ENCODE measurements at places on chromosomes 7 and 10. TPM values are rescaled to one million over a fixed set of nuclear protein-coding genes. Genes with fewer than 3 reads are reported as not detected.

DNA sequence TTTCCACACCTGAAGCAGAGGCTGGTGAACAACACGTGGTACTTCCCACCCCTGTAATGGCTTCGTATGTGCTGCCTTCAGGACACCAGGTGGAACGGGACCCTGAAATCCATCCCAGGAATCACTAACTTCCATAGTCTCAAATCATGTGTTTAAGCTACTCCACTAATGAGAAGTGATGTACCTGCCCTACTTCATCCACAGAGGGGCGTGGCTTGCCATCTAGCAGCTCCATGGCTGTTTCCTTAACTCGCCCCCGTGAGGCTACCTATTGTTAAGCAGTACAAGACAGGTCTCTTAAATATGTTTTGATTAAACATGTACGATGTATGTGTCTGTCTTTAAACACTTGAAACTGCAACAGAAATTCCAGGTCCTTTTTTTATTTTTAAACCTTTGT is 31.8 kb downstream of the ARL3 start:
- no peaks in the 10 kb centered on the region for H3K4me1 ChIP-seq
- H3K27me3 ChIP-seq, result no peaks in the 10 kb centered on the region
- no peak overlapping the region for H3K27ac ChIP-seq
- peaks cover 5% of the 10 kb centered on the region for H3K36me3 ChIP-seq
- DNase-seq, result no peak

DNA sequence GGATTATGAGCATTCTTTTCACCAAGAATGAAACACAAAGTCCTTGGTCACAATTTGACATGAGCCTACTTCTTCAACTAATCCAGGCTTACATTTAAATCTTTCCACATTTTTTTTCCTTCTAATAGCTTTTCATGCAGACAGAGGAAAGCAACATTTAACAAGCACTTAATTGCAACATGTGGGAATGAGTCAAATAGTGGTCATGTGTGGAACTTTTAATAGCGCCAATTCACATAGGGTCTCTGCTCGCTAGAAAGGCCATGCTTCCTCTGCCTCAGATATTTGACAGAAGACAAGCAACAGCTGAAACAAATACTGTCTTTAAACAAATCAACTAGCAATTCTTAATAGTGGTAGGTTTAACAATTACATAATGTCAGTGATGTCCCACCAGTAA is 285.9 kb upstream of the ETV1 start:
- no peak overlapping the region for H3K27ac ChIP-seq
- H3K27me3 ChIP-seq, result no peaks in the 10 kb centered on the region
- H3K4me3 ChIP-seq, result no peak overlapping the region
- no peaks in the 10 kb centered on the region for H3K4me1 ChIP-seq
- no peak for DNase-seq
- no peaks in the 10 kb centered on the region for H3K36me3 ChIP-seq

- no peak overlapping the region for H3K4me3 ChIP-seq
- H3K27me3 ChIP-seq, result peaks cover 59% of the 10 kb centered on the region
- H3K36me3 ChIP-seq, result no peaks in the 10 kb centered on the region
Observed at GRCh38 chr7:78490524-78490923, 692.0 kb downstream of the PHTF2 start.

DNA sequence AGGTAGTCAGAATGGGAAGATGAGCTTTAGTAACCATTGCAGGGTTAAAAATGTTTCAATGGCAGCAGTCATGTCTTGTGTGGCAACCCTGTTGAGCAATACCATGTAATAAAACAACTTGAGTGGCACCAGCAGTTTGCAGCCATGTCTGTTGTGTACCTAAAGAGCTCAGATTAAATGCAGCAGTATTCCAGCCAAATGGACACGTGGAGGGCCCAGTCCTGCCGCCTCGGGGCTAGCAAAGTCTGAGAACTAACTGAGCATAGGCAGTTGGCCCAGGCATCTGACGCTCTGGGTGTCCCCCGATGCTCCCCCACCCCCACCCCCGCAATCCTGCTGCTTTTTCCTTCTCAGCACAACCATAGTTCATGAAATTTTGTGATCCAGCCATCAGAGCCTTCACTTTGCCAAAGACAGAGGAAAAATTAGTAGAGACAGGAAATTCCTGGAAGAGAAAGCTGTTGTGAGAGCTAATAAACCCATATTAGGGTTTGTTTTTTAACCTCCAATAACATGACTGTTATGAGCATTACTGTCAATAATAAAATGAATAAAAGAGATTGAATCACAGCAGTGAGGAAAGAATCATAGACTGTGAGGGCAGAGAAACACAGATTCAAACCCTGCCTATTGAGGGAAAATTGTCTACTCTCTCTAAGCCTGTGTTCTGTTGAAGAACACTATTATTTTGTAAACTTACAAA is 220.6 kb upstream of the RHOBTB1 start:
- no peaks in the 10 kb centered on the region for H3K4me1 ChIP-seq
- DNase-seq, result no peak
- H3K27ac ChIP-seq, result no peak overlapping the region
- H3K36me3 ChIP-seq, result no peaks in the 10 kb centered on the region

DNA sequence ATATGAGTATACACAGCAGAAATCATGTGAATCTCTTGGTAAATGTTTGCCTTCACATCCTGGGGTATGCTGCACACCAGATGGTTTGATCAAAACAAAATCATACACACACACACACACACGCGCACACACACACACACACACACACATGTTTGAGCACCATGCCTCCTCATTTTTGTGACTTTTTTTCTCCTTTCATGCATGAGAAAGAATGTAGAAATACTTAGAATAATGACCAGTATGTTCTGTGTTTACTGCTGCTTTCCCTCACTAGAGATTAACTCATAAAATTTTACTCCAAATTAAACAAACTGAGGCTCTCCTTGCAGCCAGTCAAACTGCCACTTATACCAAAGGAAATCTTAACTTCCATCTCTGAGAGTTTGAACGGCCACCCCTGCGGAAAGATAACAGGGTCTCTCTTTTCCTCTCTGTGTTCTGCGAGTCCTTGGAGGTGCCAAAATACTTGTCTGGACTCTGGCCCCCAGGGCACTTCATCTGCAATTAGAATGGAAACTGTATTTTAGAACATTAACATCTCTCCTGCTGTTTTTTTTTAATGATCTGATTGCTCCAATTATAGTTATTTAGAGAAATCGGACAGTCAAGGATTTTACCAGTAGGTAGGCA is 320.8 kb upstream of the NFE2L3 start:
- H3K27ac ChIP-seq, result no peak overlapping the region
- H3K4me1 ChIP-seq, result no peaks in the 10 kb centered on the region
- H3K27me3 ChIP-seq, result peaks cover 32% of the 10 kb centered on the region
- no peak overlapping the region for H3K4me3 ChIP-seq
- DNase-seq, result no peak

- H3K27me3 ChIP-seq, result no peaks in the 10 kb centered on the region
- H3K27ac ChIP-seq, result no peak overlapping the region
- no peaks in the 10 kb centered on the region for H3K4me1 ChIP-seq
Observed at GRCh38 chr7:80312139-80312661, 177.6 kb downstream of the GNAI1 start.

DNA sequence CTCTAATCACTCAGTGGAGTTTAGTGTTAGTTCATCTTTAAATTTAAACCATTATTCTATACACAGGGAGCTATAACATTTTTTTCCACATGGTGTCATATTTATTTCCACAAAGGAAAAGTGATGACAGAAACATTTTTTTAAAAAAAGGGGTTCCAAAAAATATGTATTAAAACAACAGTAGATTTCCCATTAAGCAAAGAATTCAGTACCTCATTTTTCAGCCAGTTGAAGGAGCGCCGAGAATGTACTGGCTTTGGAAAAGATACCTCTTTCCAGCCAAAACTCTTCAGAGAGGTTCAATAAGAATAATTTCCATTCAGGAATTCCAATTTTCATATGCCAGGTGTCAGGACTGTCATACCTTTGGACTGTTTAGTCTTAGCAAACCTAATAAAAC is 250.5 kb upstream of the MEOX2 start:
- no peak for DNase-seq
- H3K27ac ChIP-seq, result no peak overlapping the region
- no peaks in the 10 kb centered on the region for H3K4me1 ChIP-seq
- no peaks in the 10 kb centered on the region for H3K36me3 ChIP-seq

- no peak overlapping the region for H3K27ac ChIP-seq
- peaks cover 2% of the 10 kb centered on the region for H3K36me3 ChIP-seq
- no peak for DNase-seq
- H3K27me3 ChIP-seq, result no peaks in the 10 kb centered on the region
Observed at GRCh38 chr7:44750921-44751571, 2.4 kb downstream of the ZMIZ2 start.

GRCh38 chr7:42012313-42012712 is 224.7 kb downstream of the GLI3 start:
- DNase-seq, result no peak
- H3K27me3 ChIP-seq, result no peaks in the 10 kb centered on the region
- no peak overlapping the region for H3K4me3 ChIP-seq
- H3K36me3 ChIP-seq, result no peaks in the 10 kb centered on the region

DNA sequence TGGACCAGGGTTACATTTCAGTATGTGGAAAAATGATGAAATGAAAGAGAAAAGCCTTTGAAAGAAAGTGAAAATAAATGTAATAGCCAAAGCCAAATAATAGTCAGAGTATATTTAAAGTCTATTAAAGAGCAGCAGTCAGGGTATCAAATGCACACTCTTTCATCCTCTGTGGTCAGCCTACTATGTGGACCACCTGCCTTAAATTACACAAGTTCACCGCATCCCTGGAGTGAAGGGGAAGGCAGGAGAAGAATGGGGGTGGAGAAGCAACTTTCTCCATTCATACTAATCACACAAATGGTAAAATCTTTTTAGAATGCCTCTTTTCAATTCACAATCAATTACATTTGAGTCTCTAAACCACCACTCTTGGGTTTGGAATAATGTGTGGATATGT is 16.0 kb downstream of the TWIST1 start:
- no peak overlapping the region for H3K27ac ChIP-seq
- no peaks in the 10 kb centered on the region for H3K27me3 ChIP-seq
- peak overlapping the region; percentile 30 for H3K4me3 ChIP-seq

DNA sequence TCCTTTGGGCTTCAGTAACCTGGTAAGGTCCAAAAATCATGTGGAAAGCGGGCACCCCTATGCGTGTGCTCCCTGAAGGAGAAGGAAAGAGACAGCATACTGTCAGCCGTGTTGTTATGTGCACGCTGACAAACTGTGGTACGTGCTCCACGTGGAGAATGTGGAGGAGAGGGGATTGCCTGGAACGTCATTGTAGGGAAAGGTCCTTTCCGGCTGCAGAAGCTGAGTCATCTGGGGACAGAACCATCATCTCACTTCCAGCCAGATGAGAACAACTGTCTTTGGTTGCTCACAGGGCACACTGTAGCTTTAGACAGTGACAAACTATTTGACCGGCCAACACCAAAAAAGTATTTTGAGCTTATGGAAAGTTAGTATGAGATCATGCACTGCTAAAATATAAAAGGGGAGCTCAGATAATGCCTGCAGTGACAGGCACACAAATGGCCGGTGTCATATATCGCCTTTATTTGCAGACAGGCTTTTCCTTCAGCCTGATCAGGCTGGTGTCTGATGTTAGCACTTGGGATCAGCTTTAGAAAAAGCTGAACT is 38.8 kb upstream of the GRB10 start:
- no peaks in the 10 kb centered on the region for H3K27me3 ChIP-seq
- H3K4me1 ChIP-seq, result peaks cover 6% of the 10 kb centered on the region
- H3K36me3 ChIP-seq, result no peaks in the 10 kb centered on the region
- no peak overlapping the region for H3K27ac ChIP-seq
- no peak overlapping the region for H3K4me3 ChIP-seq
- no peak for DNase-seq

GRCh38 chr7:7696458-7697119 is 21.8 kb downstream of the RPA3 start:
- H3K27me3 ChIP-seq, result no peaks in the 10 kb centered on the region
- peak; percentile 65 for DNase-seq
- H3K4me3 ChIP-seq, result no peak overlapping the region
- peak overlapping the region; percentile 71 for H3K27ac ChIP-seq

DNA sequence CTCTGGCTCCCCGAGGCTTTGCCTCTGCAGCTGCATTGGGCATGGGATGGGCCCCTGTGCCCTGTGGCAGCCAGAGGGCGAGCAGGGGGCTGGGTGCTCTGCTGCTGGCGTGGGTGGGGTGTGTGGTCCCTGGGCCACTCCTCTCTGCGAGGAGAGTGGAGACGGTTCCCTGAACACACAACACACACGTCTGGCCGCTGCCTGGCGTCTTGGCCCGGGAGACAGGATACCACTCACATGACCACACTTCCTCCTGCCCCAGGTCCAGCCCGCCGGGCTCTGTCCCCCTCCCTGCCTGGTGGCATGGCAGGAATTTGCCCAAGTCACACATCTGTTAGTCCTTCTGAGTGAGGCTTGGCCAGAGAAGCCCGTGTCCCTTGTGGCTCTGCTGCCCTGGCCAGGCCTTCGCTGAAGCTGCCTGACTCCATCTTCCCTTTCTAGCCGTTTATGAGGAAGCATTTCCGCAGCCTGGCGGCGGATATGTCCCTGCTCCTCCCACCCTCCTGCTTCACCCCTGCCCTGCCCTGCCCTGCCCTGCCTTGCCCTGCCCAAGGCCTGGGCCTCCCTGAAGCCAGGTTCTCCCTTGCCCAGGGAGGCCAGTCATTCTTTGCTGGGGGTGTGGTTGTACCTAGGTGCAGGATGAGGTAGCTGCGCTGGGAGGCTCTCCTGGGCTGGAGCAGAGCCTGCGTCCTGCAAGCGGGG is 3.0 kb downstream of the BRI3 start:
- H3K4me1 ChIP-seq, result peaks cover 48% of the 10 kb centered on the region
- H3K27me3 ChIP-seq, result no peaks in the 10 kb centered on the region
- H3K4me3 ChIP-seq, result peak overlapping the region; percentile 24
- peak overlapping the region; percentile 68 for H3K27ac ChIP-seq

NXPH1 gene
- 0.17 TPM for total RNA-seq

HOXA11 gene
- total RNA-seq, result 6.8 TPM

SLC26A3 gene
- 0.54 TPM for total RNA-seq

ATOH7 gene
- not detected for total RNA-seq

SGPL1 gene
- 69.4 TPM for total RNA-seq

GPR26 gene
- total RNA-seq, result not detected

SFTPA1 gene
- total RNA-seq, result 6.5 TPM

DRGX gene
- not detected for total RNA-seq

Data from HCT116 (cell line).